ENCODE measurements at places on chromosomes 16 and 17.
A peak's percentile ranks its signal among the peaks of the same experiment; 100 is the strongest.

DNA sequence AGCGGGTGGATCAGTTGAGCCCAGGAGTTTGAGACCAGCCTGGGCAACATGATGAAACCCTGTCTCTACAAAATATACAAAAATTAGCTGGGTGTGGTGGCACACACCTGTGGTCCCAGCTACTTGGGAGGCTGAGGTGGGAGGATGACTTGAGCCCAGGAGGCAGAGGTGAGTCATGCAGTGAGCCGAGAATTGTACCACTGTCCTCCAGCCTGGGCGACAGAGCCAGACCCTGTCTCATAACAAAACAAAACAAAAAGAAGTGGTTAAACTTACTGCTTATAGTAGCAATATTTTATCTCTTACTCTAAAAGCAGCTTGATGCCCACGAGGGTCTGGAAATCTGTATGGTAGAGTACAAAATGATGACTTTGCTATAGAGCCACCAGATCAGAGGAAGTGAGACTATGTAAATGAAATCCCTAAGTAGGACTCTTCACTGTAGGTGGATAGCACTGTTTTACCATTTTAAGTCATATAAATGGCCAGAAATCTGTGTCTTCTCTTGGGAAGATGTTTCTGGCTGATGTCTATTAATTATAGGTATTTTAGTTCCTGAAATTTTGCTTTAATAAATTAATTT is 60.4 kb upstream of the MRC2 start:
- DNase-seq = no peak

GRCh38 chr17:81713556-81714411 is 1.7 kb downstream of the SLC25A10 start:
- DNase-seq = no peak

- peak; percentile 43 for DNase-seq
Observed at GRCh38 chr17:82229698-82230608, 1.1 kb downstream of the SLC16A3 start.

GRCh38 chr16:85384833-85385462 is 228.2 kb upstream of the GSE1 start:
- DNase-seq = no peak

DNA sequence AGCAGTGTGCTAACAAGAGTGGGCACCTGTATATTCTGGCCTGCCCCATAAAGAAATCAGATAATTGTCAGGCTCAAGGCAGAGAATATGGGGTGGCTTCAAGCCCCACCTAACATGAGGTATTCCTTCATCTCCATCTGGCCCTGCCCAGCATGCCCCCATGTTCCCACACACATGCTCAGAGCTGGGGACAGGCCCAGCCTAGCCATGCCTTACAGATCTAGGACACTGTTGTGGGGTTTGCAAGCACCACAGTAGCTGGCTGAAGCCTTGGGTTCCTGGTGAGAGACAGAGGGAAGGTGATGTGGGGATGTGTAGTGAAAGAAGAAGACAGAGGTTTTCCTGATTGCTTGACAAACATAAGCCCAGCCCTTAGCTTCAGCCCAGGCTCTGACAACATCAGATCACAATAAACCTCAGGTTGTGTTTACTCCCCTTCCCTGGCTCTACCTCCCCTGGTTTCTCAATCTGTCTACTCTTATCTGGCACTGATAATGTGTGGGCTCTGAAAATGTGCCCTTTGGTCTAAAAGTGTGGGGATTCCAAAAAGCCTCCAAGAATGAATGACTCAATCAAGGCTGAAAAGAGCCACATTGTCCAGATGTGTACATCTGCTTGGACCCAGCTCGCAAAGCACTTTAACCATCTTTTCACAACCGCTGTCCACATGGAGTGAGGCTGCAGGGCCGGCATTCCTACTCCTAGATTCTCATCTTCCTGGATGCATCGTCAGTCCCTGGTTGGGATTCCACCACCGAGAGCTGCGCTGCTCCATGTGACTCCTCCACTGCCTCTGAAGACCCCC is 34.4 kb downstream of the CDRT4 start:
- DNase-seq = no peak

DNA sequence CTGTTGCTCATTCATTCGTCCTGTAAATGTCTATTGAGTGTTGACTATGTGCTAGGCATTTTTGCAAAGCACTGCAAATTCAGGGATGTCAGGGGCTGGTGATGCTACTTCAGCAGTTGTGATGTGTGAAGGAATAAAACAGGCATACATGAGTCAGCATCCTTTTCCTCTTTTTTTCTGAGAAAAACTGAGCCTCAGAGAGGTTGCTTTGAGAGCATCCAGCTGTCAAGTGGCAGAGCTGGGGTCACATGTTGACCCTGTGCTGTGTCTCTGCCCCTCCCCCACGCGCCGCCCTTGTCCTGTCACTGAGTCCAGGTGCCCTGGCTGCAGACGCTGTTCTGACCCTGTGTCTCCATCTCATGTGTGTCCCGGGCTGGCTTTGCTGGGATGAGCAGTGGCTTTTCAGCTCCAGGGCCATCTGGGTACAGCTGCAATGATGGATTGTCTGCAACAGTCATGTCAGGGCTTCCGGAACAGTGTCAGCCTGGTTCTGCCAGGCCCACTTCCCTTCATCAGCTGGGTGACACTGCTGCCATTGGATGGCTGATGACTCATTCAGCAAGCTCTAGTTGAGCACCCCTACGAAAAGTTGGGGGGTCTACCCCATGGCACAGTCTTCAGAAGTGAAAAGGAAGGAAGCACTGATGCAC is 14.9 kb downstream of the SEC14L5 start:
- no peak for DNase-seq

GRCh38 chr17:46994993-46995392 is 15.9 kb upstream of the RPRML start:
- DNase-seq = no peak

- DNase-seq = no peak
Observed at GRCh38 chr16:2373176-2373575, 32.6 kb upstream of the ABCA3 start.

GRCh38 chr16:5004311-5004710 is 29.4 kb downstream of the NAGPA start:
- DNase-seq = no peak

GRCh38 chr16:23948949-23949411 is 113.2 kb downstream of the PRKCB start:
- no peak for DNase-seq

GRCh38 chr16:82643136-82643535 is 16.4 kb downstream of the CDH13 start:
- no peak for DNase-seq

GRCh38 chr16:84502075-84502474 is 2.4 kb downstream of the MEAK7 start:
- no peak for DNase-seq

- DNase-seq = peak; percentile 54
Observed at GRCh38 chr17:2435862-2436261, 35.0 kb upstream of the MNT start.

GRCh38 chr16:80509872-80510271 is 30.9 kb upstream of the DYNLRB2 start:
- DNase-seq = no peak

GRCh38 chr16:4691666-4692412 is 1.5 kb upstream of the NUDT16L1 start:
- peak; percentile 32 for DNase-seq

DNA sequence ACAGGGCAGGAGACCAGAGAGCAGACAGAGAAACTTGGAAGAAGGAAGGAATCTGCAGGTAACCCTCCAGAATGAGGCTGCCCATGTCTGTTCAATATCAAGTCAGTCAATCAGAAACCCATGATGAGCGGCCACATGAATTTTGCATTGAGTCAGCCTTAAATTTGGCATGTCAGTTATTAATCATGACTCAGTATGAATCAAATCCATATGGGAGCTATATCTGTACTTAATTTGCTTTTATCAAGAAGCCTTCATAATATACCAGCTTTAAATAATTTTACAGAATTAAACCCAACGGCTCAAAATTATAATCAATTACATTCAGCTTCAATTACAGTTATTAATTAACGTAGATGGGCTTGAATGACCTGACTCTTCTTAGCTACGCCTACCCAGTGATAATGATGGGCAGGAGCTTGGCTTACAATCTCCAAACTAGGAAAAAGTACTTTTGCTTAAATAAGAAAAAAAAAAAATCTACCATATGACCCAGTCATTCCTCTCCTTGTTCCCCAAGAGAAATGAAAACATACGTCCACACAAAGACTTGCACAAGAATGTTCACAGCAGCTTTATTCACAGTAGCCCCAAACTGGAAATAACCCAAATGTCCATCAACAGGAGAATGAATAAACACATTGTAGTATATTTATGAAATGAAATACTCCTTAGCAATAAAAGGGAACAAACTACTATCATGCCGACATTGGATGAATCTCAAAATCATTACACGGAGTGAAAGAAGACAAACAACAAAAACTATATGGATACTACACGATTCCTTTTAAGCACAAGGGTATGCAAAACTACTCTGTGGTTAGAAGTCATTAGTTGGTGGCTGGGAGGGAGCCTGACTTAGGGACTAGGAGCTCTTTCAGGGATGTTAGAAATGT is 48.6 kb downstream of the SLC39A11 start:
- no peak for DNase-seq
